Bronchial epithelial cell (primary cell): ENCODE measurements at places on chromosomes 5 and 9. TPM values are rescaled to one million over a fixed set of nuclear protein-coding genes. Genes with fewer than 3 reads are reported as not detected.

DNA sequence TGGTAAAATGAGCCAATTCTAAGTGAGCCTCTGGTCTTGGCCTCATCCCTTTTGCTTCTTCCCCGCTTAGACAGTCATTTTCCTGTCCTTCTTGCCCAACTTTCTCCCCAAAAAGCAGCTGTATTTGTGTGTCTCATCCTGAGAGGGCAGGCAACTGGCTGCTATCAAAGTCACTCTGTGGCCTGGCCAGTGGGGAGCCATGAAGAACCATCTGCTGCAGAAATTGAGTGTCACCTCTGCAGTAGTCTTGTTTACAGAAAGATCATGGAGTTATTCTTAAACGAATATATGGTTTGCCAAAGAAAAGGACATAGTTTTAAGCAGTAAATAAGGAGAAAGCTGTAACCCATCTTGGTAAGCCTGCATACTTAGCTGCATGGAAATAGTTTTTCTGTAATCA is 233.6 kb upstream of the ELAVL2 start:
- DNase-seq, result no peak

- DNase-seq, result no peak
These were observed 385 bp downstream of the LTC4S start for GRCh38 chr5:179794171-179794570.

DNA sequence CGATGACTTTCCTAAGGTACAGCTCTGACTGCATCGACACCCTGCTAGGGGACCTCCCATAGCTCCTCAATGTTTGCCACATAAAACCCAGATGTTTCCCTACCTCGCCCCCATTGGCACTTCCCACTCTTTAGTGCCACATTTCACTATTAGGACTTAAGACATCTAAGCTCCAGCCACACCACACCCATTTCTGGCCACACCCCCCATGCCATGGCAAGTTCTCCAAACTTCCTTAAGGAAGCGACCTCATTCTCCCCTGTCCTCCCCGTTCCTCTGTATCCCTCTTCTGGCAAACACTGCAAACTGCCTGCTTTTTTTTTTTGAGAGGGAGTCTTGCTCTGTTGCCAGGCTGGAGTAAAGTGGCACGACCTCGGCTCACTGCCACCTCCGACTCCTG is 62.9 kb downstream of the USP20 start:
- DNase-seq, result peak; percentile 62

- no peak for DNase-seq
These were observed 20.2 kb downstream of the NIPSNAP3B start for GRCh38 chr9:104784098-104784497.

DNA sequence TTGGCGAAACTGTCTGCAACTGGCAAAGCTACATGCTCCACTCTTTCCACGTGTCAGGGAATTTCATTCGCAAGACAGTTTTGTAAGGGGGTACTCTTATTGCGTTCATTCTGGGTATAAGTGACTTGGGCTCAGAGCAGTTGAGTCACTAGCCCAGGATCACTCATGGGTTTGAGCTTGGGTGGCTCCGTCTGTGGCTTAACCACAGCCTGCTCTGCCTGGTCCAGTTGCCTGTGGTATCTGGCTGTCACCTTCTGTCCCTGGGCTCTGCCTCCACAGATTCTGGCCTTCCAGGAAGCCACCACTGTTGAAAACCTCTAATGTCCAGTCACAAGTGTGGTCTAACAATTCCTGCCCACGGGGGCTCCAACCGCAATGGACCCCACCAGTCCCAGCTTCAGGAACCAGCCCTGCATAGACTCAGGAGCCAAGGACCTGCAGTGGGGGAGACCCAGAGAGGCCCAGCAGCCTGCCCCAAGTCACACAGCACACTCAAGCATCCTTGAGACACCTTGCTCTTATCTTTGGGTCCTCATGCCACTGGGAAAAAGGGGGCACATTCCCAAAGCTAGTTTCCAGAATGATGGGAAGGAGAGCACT is 10.4 kb downstream of the KIF12 start:
- DNase-seq, result no peak

DNA sequence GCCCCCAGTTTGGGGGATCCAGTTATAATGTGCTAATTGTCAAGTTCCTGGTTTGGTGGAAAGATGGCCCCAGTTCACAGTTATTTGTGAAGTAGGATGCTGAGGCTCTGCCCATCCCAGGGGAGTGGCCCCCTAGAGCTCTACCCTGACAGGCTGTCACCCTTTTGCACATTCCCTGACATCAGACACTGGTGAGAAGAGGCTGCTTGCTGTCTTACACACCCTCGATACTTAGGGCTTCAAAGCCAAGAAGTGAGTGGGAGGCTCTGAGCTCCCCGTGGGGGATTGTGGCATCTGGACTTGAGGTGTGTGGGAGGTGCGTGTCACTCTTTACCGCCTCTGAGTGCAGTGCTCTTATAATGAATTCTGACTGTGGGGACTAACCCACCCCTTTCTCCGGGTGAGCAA is 168.5 kb downstream of the DOCK2 start:
- no peak for DNase-seq

DNA sequence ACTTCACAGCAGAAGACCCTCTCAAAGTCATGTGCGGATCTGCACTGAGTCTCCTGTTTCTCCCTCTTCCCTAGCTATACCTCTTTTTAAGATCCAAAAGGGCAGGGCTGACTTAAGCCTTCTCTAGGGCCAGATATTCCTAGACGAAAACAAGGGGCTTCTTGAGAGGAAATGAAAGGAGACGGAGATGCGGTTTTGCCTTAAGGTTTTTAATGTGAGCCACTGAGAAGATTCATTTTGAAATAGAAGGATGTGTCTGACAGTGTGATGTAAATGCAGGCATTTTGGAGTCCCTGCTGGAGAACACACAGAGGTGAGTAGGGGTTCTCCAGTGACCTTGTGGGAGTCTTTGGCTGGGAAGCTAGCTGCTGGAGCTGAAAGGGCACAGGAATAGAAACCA is 15.6 kb upstream of the IL12B start:
- no peak for DNase-seq

DNA sequence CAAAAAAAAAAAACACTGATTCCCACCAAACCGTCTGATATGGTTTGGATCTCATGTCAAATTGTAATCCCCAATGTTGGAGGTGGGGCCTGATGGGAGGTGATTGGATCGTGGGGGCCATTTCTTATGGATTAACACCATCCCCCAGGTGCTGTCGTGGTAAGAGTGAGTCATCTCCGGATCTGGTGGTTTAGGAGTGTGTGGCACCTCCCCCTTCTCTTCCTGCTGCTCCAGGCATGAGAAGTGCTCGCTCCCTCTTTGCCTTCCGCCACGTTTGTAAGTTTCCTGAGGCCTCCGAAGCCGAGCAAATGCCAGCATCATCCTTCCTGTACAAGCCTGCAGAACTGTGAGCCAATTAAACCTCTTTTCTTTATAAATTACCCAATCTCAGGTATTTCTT is 45.2 kb downstream of the HSD17B3 start:
- DNase-seq, result peak; percentile 64

- DNase-seq, result no peak
These were observed 32.3 kb upstream of the ZNF462 start for GRCh38 chr9:106830527-106831150.

DNA sequence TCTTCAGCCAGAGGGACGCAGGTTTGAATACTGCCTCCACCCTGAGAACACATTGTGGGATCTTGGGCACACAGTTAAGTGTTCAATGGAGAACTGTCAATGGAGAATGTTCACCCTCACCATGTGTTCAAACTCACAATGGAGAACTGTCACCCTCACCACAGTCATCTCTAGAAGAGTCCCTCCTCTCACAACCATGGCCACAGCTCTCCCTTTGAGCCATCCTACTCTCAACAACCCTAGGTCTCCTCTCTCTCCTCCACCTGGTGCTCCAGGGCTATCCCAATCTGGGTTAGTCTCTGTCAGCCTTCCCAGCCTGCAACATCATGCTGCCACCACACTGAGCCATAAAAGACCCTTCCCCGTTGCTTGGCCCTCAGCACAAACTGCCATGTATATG is 36.3 kb upstream of the HAND1 start:
- no peak for DNase-seq

DNA sequence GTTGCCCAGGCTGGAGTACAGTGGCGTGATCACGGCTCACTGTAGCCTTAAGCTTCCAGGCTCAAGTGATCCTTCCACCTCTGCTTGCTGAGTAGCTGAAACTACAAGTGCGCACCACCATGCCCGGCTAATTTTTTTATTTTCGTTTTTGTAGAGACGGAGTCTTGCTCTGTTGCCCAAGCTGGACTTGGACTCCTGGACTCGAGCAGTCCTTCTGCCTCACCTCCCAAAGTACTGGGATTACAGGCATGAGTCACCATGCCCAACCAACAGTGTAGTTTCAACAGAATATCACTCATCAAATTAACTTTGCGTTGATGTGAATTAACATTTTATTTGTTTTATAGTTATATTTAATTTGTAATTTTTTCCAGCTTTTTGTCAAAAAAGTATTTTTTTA is 45.3 kb downstream of the WDR70 start:
- DNase-seq, result no peak

DNA sequence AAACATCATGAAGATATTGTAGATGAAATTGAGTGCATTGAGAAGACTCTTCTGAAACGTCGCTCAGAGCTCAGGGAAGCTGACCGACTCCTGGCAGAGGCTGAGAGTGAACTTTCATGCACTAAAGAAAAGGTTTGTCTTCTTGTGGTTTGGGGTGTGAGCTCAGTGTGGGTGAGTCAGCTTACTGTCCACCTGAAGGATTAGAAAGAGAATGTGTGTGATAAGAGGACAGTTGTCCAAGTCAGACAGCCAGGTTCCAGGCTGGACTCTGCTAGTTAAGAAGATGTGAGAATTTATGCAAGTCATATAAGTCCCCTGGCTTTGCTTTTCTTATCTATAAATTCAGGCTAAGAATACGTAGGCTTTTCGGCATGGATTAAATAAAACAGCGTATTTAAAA is 46.9 kb downstream of the RAB14 start:
- peak; percentile 82 for DNase-seq

DNA sequence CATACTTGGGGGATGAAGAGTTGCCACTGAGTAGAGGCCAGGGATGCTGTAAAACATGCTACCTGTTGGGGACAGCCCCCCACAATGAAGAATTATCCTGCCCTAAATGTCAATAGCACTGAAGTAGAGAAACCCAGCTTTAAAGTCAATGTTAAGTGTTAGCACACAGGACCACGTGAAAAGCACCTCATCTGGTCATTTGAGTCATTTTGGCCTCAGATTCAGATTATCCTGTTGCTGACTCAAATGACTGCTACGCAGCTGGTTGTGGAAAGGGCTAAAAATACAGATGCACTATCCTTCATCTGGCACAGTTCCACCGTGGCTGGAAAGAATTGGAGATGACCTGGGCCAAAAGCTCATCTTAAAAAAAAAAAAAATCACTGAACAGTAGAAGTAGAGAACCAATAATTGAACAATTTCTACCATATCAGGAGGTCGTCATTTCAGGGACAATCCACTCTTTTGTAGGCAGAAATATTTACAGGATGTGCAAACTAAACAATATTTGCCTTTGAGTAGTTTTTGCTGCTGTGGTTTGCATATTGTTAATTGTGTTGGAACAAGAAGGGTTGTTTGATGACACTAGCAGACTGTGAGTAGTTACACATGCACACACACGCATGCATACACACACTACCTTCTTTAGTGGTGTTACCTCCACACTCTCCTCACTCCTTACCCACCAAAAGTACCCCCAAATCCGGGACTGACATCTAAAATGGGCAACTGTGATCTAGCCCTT is 195.3 kb upstream of the KLF9 start:
- DNase-seq, result peak; percentile 58

DNA sequence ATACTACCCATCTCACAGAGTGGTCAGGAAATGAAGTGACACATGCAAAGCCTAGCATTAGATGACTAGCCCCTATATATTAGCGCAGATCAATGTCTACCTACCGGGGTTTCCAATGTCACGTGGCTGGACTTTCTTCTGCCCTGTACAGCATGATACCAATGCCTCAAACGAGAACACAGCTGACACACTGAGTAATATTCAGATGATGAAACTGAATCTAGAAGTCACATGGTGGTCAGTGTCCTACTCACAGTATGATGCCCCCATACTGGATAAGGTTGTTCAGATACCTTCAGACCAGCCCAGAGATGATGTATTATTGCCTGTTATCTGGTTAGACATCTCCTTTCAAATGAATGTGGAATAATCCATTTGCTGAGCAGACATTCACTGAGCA is 71.1 kb upstream of the FRRS1L start:
- DNase-seq, result no peak

DNA sequence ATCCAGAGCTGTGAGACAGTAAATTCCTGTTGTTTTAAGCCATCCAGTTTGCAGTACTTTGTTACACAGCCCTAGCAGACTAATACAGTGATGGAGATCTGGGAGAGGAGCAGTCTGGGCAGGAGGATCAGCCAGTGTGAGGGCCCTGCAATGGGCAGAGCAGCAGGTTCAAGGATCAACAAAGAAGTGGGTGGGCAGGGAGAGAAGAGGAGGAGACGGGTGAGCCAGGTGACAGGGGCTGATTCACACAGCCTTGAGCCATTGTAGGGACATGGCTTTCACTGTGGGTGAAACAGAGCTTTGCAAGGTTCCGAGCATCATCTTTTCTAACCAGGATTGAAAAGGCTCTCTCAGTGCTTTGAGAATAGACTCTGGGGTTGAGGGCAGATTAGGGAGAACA is 88.2 kb upstream of the MVB12B start:
- DNase-seq, result no peak

GRCh38 chr5:140220032-140220697 is 45.2 kb downstream of the CYSTM1 start:
- peak; percentile 58 for DNase-seq

GRCh38 chr9:137697193-137697592 is 78.4 kb downstream of the EHMT1 start:
- DNase-seq, result no peak

GRCh38 chr5:172743112-172743959 is 27.7 kb downstream of the DUSP1 start:
- no peak for DNase-seq

GRCh38 chr5:140251527-140251973 is 51.4 kb downstream of the PFDN1 start:
- peak; percentile 92 for DNase-seq

DNA sequence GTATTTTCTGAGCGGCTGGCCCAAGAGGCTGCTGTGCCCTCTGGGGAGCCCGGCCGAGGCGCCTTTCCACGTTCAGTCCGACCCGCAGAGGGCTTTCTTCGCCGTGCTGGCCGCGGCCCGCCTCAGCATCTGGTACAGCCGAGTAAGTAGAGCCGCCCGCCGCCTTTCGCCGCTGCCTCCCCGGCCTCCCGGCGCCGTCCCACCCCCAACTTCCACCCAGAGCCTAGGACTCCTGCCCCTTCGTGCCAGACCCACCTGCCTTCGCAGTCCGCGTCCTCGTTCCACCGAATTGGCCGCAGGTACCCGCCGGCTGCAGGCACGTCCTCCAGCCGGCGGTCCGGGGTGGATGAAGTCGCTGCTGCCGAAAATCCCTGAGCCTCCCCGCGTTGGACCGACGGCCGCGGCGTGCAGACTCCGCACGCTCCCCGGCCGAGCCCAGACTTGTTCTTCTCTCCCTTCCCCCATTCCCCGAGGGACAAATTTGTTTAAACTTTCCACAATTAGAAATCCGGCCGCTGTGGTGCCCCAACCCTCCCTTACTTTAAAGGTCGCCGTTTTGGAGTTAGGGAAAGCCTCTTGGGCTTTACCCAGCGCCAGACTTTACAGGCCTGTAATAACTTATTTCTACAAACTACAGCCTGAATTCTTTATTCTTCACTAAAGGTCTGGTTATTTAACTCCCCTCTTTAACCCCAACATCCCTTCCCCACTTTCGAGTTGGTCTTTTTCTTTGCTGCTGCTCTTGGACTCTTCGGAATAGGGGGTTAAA is 589 bp downstream of the RIC1 start:
- peak; percentile 42 for DNase-seq

The CCDC183 gene
- under 0.01 and 0.38 TPM in 2 replicates for total RNA-seq

The CA9 gene
- 3.2 and 28.5 TPM in 2 replicates for total RNA-seq

The GRM6 gene
- not detected in 2 replicates for total RNA-seq

The PCDHGA4 gene
- 0.26 and 0.53 TPM in 2 replicates for total RNA-seq

The SLC2A8 gene
- total RNA-seq, result 4.5 and 7.0 TPM in 2 replicates

The ENHO gene
- 0.13 TPM in 1 of 2 replicates, not detected in the other for total RNA-seq

The ADCY2 gene
- under 0.01 TPM in 1 of 2 replicates, not detected in the other for total RNA-seq

The QRFP gene
- total RNA-seq, result not detected in 2 replicates

The NEURL1B gene
- 4.7 and 6.4 TPM in 2 replicates for total RNA-seq
